ENCODE measurements at places on chromosomes 12 and 14. TPM values are rescaled to one million over a fixed set of nuclear protein-coding genes. Genes with fewer than 3 reads are reported as not detected.

Gene KRT72
- not detected for total RNA-seq

Gene AQP6
- not detected for total RNA-seq

DNA sequence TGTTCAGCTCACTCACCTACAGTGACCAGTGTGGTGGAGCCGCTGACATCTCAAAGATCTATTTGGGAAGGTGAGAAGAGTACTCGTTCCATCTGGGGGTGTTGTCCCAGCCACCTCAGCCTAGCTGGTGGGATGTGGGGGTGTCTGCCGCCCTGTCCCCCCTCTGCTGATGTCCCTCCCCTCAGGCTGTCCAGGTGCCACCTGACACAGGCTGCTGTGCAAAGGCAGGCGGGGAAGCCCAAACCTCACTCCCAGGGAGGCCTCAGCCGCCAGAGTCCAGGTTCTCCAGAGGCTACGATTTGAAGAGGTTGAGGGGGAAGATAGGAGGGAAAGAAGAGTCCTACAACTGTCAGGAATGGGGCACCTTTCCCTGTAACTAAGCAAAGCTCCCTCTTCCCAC lies 51.3 kb upstream of the FKBP4 start:
- peaks cover 29% of the 10 kb centered on the region for H3K27me3 ChIP-seq
- DNase-seq = no peak
- H3K4me3 ChIP-seq = no peak overlapping the region
- H3K4me1 ChIP-seq = no peaks in the 10 kb centered on the region
- no peaks in the 10 kb centered on the region for H3K36me3 ChIP-seq

- H3K27me3 ChIP-seq = no peaks in the 10 kb centered on the region
- DNase-seq = no peak
- H3K27ac ChIP-seq = no peak overlapping the region
- H3K4me1 ChIP-seq = peaks cover 6% of the 10 kb centered on the region
Measured at GRCh38 chr12:124757329-124757728, 106.3 kb downstream of the SCARB1 start.

Gene CBLN3
- 3.4 TPM for total RNA-seq

- H3K36me3 ChIP-seq = no peaks in the 10 kb centered on the region
- H3K27ac ChIP-seq = no peak overlapping the region
- DNase-seq = no peak
- H3K4me3 ChIP-seq = no peak overlapping the region
Measured at GRCh38 chr14:101019990-101020710, 116.6 kb upstream of the RTL1 start.

DNA sequence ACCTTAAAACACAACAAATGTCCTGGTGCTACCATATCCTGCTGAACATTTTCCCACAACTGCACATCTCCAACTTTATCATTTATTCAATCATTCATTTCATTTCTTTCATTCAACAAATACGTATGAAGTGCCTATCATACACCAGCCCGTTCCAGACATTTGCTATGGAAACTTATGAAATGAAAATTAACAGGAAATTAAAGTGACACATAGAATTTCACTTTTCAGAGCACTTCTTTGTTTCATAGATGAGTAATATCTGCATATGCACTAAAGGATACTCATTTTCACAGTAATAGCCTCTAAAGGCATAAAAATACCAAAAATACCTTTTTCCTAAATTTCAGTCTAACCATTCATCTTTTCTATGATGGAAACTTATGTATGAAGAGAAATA lies 12.6 kb downstream of the CNIH1 start:
- no peak for DNase-seq
- no peak overlapping the region for H3K27ac ChIP-seq
- H3K4me3 ChIP-seq = no peak overlapping the region

Gene DBX2
- total RNA-seq = not detected

- DNase-seq = no peak
- no peaks in the 10 kb centered on the region for H3K4me1 ChIP-seq
- H3K36me3 ChIP-seq = no peaks in the 10 kb centered on the region
- no peak overlapping the region for H3K4me3 ChIP-seq
Measured at GRCh38 chr12:100908501-100908900, 113.9 kb downstream of the ANO4 start.

- H3K27me3 ChIP-seq = no peaks in the 10 kb centered on the region
- H3K36me3 ChIP-seq = no peaks in the 10 kb centered on the region
- no peak overlapping the region for H3K4me3 ChIP-seq
- no peaks in the 10 kb centered on the region for H3K4me1 ChIP-seq
- no peak for DNase-seq
- H3K27ac ChIP-seq = no peak overlapping the region
Measured at GRCh38 chr14:98173305-98173704, 1098.7 kb downstream of the BCL11B start.

GRCh38 chr12:114339626-114340025 lies 66.3 kb downstream of the TBX5 start:
- peak; percentile 19 for DNase-seq
- no peaks in the 10 kb centered on the region for H3K4me1 ChIP-seq
- H3K27me3 ChIP-seq = peaks cover 52% of the 10 kb centered on the region

DNA sequence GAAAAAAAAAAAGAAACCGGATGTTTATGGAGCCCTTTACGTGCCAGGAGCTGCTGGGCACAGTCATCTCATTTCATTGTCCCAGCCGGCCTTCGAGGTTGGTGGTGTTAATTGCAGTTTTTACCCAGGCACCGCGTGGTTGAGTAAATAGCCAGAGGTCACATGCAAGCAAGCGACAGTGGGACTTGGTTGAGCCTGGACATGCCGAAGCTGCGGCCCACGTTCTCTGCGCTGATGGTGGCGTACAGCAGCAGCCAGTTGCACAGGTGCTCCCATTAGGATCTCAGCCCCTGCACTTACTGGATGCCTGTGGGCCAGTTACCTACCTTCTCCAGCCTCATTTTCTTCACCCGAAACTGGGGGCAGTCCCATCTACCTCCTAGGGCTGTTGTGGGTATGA lies 54.0 kb downstream of the TSPAN9 start:
- no peak overlapping the region for H3K27ac ChIP-seq
- no peak for DNase-seq
- H3K36me3 ChIP-seq = no peaks in the 10 kb centered on the region
- no peaks in the 10 kb centered on the region for H3K4me1 ChIP-seq
- H3K27me3 ChIP-seq = no peaks in the 10 kb centered on the region

Gene TPH2
- not detected for total RNA-seq

GRCh38 chr12:118472940-118473339 lies 96.6 kb downstream of the SUDS3 start:
- DNase-seq = no peak
- H3K4me1 ChIP-seq = no peaks in the 10 kb centered on the region
- H3K27ac ChIP-seq = no peak overlapping the region
- peaks cover 70% of the 10 kb centered on the region for H3K27me3 ChIP-seq
- no peaks in the 10 kb centered on the region for H3K36me3 ChIP-seq

DNA sequence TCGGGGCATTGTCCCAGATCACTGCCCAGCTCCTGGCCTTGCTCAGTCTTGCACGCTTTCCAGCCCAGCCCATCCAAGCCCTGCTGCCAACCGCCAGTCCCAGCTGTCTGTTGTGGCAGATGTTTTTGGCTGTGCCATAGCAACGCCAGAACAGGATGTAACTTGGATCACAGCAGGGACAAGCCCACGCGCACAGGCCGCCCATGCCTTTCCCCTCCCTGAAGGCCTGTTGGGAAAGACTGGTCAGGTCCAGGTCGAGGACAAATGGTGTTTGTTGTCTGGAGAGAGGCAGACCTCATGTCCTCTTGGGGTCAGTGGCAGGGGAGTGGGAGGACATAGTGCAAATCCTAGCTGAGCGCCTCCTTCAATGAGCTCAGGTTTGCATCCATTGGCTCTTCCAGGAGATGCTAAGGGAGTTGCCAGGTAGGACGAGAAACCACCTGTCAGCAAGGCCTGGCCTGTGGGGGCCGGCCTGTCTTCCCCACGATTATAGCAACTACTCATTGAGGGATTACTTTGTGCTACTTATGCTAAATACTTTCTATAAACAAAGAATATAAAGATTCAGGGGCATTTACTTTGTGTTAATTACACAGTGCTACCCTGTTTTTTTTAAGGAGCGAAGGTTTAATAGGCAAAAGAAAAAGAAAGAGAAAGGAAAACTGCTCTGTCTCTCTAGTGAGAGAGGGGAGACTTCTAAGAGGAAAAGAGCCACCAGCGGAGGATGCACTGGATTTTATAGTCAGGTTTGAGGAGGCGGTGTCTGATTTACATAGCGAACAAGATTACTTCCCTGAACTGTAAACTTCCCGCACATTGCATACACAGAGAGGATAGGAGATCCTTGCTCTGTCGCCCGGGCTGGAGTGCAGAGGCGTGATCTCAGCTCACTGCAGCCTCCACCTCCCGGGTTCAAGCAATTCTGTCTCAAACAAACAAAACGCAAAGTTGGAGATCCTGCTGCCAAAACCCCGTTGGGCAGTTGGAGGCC lies 42.8 kb upstream of the CORO1C start:
- DNase-seq = no peak
- H3K36me3 ChIP-seq = no peaks in the 10 kb centered on the region
- no peak overlapping the region for H3K4me3 ChIP-seq
- H3K27ac ChIP-seq = no peak overlapping the region
- H3K27me3 ChIP-seq = no peaks in the 10 kb centered on the region

DNA sequence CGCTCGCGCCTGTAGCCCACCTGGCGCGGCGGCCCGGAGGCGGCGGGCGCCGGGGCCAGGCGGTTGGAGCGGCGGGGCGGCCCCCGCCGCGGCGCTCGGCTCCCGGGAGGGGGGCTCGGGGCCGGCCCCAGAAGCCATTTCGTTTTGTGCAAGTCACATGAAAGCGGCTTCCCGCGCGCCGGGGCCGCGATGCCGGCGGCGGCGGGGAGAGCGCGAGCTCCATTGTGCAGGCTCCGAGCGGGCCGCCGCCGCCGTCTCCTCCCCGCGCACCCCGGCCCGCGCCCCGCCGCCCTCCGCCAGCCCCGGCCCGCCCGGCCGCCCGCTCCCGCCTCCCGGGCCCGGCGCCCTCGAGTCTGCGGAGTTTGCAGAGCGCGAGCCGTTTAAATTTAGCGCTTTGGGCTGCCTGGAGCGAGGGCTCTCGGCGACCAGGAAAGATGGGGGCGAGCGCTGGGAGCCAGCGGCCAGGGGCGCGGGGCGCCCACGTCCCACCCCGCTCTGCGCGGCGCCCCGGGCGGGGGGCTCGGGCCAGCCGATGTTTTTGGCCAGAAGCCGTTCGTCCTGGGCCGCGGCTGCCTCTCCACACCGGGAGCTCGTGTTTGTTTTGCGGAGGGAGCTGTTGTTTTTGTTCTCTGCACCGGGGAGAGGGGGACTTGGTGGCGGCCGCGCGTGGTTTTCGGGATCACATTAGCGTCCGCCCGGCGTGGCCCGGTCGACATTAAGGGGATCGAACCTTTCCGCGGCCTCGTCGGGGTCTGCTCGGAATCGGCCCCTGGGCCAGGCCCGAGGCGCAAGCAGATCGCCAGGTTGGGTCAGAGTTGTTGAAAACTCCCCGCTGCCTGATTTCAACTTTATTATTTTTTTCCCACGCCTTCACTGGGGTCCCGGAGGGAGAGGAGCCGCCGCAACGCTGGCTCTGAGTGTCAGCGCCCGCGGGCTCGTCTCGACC lies 982 bp downstream of the BCL7A start:
- DNase-seq = peak; percentile 44
- H3K27me3 ChIP-seq = no peaks in the 10 kb centered on the region
- peaks cover 21% of the 10 kb centered on the region for H3K4me1 ChIP-seq
- peak overlapping the region; percentile 91 for H3K27ac ChIP-seq
- peak overlapping the region; percentile 78 for H3K4me3 ChIP-seq
- H3K36me3 ChIP-seq = no peaks in the 10 kb centered on the region

DNA sequence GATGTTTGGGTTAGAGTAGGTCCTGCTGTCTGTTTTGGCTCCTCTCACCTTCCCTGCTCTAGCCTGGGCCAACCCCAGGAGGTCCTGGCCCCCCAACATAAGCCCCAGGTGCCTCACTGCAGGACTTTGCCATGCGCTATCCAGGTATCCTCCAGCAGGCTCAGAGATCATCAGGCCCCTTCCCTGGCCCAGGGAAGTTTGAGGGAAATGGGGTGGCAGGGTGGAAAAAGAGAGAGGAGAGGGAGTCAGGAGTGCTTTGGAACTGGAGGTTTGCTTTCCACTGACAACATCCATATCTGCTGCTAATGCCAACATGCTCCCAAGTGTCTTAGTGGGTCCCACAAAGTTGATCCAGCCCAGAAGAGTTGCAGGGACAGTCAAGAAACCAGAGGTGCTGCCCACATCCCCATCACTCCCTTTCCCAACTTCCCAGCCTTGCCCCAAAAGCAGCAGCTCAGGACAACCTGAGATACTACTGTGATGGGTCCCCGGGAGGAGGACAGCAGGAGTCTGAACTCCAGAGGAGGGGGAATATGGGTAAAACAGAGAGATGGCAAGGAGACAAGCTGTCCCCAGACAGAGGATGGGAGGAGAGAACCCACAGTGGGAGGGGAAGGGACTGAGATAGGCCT lies 677 bp downstream of the TNS2 start:
- H3K36me3 ChIP-seq = no peaks in the 10 kb centered on the region
- peaks cover 73% of the 10 kb centered on the region for H3K4me1 ChIP-seq
- H3K4me3 ChIP-seq = peak overlapping the region; percentile 67
- H3K27ac ChIP-seq = peak overlapping the region; percentile 55
- no peaks in the 10 kb centered on the region for H3K27me3 ChIP-seq

DNA sequence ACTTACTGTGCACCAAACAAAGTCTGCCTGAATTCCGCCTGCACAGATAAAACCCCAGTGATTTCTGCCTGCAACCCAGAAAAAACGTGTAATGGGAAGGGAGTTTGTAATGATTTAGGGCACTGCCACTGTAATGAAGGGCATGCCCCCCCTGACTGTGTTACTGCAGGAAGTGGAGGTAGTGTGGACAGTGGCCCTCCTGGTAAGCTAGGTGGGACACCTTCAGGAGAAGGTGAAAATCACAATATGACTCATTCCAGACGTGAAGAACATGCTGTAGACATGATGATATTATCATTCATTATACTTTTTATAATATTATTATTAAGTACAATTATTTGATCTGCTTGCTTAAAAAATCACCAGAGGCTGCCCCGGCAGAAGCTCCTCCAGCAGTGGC lies 59.2 kb downstream of the MAPKAPK5 start:
- H3K36me3 ChIP-seq = peaks cover 5% of the 10 kb centered on the region
- H3K4me3 ChIP-seq = no peak overlapping the region
- peak; percentile 14 for DNase-seq
- H3K27ac ChIP-seq = no peak overlapping the region
- no peaks in the 10 kb centered on the region for H3K4me1 ChIP-seq

DNA sequence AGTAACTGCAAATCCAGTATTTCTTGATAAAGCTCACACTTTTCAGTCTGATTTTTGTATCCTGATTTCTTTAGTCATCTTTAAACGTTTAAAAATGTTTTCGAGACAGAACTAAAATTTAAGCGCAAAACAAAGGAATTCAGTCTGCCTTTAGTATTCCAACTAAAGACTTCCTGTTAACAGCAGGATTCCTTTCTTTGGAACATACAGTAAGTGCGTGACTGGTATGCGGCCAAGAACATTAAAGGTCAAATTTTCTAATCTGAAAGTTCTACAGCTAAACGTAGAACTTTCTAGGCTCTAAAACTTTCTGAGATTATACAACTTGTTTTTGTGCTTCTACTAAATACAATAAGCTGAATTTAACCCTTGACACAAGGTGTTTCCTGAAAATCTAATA lies 9.9 kb downstream of the SAV1 start:
- H3K27me3 ChIP-seq = no peaks in the 10 kb centered on the region
- H3K36me3 ChIP-seq = peaks cover 11% of the 10 kb centered on the region
- DNase-seq = peak; percentile 38

DNA sequence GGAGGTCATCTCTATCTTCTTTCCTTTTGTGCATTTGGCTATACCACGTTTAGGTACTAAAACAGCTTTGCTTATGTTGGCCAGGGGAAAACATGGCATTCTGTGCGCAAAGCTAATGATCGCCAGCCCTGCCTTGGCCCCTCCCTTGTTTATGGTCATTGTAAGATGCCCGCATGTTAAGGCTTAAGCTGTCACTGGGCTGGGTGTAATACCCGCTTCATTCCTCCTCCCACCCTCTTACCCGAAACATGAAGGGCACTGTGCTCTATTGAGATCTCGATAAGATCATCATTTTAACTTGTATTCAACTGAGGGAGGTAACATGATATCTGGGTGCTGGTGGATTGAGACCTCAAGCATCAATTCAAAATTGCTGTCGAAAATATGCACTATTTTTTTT lies 34.7 kb downstream of the BRI3BP start:
- no peak overlapping the region for H3K27ac ChIP-seq
- no peak for DNase-seq
- H3K27me3 ChIP-seq = no peaks in the 10 kb centered on the region
- no peaks in the 10 kb centered on the region for H3K4me1 ChIP-seq

Data from PC-3 (cell line).